ENCODE measurements at places on chromosomes 11 and 22.
A peak's percentile ranks its signal among the peaks of the same experiment; 100 is the strongest.

- DNase-seq: no peak
These were observed 69.7 kb upstream of the RASD2 start for GRCh38 chr22:35470903-35471321.

GRCh38 chr11:95175818-95176380 is 55.1 kb downstream of the SESN3 start:
- no peak for DNase-seq

GRCh38 chr11:110373051-110373702 is 56.6 kb upstream of the FDX1 start:
- no peak for DNase-seq

- peak; percentile 77 for DNase-seq
These were observed 2.2 kb downstream of the RFPL2 start for GRCh38 chr22:32202539-32203180.

- DNase-seq: no peak
These were observed 28.5 kb downstream of the MAML2 start for GRCh38 chr11:96314326-96315020.

DNA sequence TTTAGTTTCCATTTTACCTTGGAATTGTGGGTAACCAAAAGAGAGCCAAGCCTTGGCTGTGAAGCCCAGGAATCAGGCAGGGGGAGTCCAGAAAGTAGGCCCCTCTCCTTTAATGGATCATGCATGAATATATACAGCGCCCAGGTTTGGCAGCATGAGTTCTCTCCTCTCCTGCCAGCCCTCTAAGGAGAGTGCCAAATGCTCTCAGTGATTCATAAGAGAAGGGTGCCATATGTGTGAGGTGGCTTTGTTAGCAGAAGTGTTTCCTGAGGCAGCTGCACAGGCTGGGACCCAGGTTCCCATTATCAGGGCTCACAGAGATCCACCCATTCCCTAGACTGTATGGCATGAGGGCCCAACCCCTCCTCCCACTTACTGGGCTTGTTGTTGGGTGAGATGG is 52.3 kb upstream of the SCUBE2 start:
- no peak for DNase-seq

DNA sequence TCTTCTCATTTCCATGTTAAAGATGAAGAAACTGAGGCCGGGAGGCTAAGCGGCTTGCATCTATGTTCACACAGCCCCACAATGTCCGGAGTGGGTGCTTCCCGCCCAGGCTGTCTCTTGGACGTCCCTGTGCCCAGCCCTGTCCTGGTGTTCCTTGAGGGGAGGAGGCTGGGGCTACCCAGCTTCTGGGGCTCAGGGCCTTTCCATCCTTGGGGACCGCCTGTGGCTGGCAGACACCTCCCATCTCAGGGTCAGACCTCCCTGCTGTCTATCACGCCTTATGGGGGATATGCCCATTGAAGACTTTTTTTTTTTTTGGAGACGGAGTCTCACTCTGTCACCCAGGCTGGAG is 95.5 kb downstream of the WNT7B start:
- peak; percentile 26 for DNase-seq

GRCh38 chr22:27377501-27378295 is 423.9 kb downstream of the MN1 start:
- peak; percentile 41 for DNase-seq

DNA sequence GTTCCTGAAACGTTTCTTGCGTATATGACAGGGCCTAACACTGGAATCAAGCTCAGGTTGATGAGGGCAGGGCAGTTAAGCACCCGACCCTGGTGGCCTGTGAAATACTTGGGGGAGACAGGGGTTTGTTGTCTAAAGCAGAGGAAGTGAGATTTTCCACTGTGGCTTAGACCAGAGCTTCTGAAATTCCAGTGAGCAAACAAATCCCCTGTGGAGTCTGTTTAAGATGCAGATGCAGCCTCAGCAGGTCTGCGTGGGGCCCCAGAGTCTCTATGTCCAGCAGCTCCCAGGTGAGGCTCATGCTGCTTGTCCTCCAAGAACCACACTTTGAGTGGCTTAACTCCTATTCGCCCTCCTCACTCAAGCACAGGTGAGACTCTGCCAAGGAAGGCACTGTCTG is 39.1 kb upstream of the PRAME start:
- DNase-seq: peak; percentile 16

DNA sequence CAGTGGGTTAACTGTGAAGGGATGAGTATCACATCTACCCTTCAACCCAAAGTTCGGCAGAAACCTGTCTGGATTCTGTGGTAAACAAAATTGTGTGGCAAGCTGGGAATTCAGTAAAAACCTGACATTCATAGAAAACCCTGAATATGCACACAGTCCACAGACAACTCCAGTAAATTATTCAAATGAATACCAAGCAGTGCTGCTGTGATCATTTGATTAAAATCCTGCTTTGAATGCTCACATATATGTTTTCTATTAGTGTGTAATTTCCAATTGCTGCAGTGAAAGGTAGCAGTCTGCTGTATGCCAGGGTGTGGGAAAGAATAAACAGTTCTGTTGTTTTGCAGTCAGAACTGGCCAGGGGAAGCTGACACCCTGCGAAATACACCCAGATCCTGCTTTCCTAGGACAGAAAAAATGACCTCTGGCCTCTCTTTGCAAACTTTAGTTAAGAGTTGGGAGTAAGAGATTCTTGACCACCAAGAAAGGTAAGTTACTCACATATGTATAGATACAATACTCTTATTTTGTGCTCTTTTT is 217.8 kb downstream of the FAM76B start:
- DNase-seq: no peak

GRCh38 chr11:112467721-112468120 is 207.1 kb upstream of the PLET1 start:
- no peak for DNase-seq

DNA sequence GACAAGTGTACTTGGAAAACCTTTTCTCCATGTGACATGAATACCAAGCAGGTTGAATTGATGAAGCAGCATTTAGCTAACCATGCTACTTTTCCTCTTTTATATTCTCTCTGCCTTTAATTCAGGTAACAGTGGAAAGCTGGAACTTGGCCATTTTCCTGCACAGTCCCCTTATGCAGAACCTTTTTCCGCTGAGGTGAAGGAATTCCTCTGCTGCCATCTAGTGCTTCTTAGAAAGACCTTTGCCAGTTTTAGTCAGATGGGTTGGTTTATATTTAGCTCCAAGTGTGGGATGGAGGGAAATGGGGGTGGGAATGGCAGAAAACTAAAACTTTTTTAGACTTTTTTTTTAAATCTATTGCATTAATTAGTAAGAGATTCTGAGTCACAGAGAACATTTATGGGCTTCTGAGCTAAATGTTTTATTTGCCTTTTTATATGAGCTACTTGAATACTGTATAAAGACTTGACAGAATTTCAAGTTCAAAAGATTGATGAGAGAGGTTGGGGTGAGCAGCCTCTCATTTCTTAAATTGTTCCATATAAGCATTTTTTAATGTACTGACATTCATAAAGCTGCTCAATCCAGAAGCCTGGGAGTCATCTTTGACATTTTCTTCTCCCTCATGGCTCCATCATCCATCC is 153.9 kb upstream of the ZC3H12C start:
- DNase-seq: no peak

DNA sequence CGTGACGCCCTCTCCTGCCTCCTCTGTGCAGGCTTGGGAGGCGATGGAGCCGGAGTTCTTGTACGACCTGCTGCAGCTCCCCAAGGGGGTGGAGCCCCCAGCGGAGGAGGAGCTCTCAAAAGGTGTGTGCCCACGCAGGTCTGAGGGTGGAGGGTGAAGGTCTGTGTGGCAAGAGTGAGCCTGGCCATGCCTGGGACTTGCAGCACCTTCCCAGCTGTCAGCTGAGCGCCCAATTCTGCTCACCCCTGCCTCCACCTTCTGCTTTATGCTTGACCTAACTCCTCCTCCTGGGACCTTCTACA is 2.5 kb downstream of the PARVG start:
- DNase-seq: no peak

- DNase-seq: no peak
These were observed 88.7 kb downstream of the STIM1 start for GRCh38 chr11:3944198-3944597.

DNA sequence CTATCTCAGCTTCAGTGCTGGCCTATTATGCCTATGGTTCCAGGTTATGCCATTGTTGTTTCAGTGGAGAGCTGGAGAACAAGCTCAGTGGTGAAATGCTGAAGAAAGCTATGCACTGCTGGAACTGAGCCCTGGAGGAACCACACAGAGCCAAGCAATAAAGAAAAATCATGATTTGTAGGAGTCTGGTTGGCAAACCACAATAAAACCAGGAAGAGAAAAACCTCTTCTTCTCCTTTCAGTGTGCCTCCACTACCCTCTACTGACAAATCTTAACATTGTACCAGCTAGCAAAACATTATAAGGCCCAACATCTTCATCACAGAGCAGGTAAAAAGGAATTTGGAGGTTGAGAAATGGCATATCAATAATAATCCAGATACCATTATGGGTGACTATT is 5.3 kb downstream of the OR51F2 start:
- no peak for DNase-seq

GRCh38 chr11:69752890-69753289 is 22.3 kb downstream of the FGF4 start:
- DNase-seq: no peak

GRCh38 chr22:47195156-47195483 is 432.7 kb downstream of the TBC1D22A start:
- DNase-seq: peak; percentile 31

DNA sequence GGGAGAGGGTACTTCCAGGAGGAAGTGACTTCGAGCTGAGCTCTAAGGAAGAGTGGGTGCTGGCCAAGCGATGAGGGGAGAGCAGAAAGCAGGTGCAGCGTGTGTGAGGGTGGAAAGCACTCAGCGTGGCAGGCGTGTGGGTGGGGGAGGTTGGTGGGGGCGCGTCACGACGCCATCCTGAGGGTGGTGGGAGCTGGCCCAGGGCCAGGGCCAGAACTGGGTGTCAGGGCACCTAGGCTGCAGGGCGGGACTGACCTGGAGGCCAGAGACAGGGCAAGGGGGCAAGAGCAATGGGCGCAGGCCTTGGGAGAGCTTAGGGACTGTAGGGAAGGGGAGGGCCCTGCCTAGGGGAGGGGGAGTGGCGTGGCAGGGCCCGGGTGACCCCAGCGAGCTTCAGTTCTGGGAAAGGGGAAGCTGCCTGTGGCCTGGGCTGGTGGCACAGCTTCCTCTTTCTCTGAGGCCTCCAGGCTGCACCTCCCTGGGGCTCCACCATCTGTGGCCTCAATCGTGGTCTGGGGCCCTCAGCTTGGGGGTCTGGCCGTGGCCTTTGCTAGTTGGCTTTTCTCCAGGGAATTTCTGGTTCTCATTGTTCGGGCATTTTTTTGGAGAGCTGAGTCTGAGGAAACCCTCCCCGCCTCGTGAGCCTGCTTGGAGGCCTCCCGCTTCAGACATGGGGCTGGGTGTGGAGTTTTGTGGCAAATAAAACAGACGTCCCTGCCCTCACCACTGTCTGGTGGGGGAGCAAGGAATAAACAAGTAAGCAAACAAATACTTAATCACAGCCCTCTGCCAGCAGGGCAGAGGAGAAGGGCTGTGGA is 8.9 kb downstream of the RELT start:
- DNase-seq: no peak

- no peak for DNase-seq
These were observed 44.3 kb upstream of the JAM3 start for GRCh38 chr11:134024420-134025081.

- no peak for DNase-seq
These were observed 852 bp downstream of the TRAF6 start for GRCh38 chr11:36509201-36509639.

- no peak for DNase-seq
These were observed 4.2 kb upstream of the LRRC32 start for GRCh38 chr11:76674517-76675400.

GRCh38 chr22:39332441-39333064 is 13.1 kb upstream of the RPL3 start:
- no peak for DNase-seq

DNA sequence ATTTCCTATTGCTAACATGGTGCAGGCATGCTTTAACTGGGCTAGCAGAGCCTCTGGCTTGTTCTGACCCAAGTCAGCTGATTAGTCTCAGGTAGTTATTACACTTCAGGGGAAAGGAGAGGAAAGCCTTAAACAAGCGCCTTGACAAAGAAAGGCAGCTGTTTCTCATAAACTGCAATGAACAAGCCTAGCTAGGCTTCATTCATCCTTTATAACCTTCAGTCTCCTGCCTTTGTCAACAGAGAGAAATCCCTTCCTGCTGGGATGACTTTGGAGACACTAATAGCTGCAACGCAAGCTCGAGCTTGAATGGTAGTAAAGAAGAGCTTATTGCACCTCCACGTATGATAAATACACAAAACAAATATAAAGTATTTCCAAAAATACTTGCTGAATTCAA is 68.4 kb downstream of the CCDC34 start:
- DNase-seq: no peak

DNA sequence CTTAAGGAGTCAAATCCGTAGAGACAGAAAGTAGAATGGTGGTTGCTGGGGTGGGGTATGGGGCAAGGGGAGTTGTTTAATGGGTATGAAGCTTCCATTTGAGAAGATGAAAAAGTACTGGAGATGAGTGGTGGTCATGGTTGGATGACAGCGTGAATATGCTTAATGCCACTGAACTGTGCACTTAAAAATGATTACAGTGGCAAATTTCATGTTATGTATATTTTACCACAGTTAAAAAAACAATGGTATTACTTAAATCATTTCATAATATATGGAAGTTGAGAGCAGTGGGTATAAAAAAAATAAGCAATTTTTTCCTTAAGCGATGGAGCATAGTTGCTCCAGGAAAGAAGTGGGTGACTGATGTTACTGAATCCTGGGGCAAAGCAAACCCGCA is 67.1 kb downstream of the C22orf31 start:
- no peak for DNase-seq

GRCh38 chr11:116901211-116901610 is 63.8 kb upstream of the APOA1 start:
- no peak for DNase-seq

DNA sequence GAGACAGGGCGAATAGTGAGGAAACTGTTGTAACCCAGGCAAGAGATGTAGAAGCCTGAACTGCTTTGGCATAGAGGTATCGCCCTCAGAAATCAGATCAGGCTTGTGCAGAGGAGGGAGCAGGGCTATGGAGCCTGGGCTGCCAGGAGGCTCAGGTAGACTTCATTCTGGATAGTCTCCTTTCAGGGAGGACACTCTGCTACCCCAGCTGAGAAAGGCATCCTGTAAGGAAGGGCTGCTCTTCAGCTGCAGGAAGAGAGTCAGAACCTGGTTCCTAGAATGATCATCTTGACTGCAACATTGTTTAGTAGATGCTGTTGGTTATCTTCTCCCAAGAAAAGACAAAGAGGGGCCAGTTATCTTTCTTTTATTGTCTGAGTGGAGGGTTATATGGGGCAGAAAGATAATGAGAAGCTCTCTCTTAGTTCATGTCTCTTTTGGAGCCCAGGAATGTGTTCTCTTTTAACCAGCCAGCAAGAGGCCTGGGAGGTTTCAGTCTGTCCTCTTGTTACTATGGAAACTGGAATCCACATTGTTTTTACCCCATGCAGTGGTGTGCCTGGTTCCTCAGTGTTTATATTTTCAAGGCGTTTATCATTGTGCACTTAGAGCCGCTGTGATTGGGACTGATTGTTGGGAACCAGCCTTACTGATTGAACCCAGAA is 95.7 kb downstream of the STIM1 start:
- no peak for DNase-seq

DNA sequence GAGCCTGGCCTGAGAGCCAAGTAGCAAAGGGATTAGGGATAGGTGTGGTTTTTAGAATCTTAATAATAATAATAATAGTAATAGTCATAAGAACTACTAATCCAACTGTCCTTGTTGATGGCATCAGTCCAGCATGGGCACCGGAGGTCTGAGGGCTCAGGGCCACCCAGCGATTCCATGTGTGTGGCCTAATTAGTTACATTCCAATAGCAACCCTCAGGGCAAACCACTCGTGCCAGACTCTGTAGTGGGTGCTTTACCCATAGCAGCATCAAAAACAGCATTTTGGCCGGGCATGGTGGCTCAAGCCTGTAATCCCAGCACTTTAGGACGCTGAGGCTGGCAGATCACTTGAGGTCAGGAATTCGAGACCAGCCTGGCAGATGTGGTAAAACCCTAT is 19.0 kb upstream of the MYH9 start:
- DNase-seq: no peak

All from ecto neural progenitor cell (in vitro differentiated cells).